DMS 273 treated with DMSO at 0.1 percent for 48 hours (cell line): ENCODE measurements at places on chromosomes 4 and X.

GRCh38 chrX:101416691-101417090, 8.7 kb downstream of the HNRNPH2 start:
- DNase-seq, result no peak

- DNase-seq, result no peak
These were observed 159.2 kb downstream of the SLC4A4 start for GRCh38 chr4:71498002-71498401.

- no peak for DNase-seq
These were observed 5.6 kb downstream of the ETDA start for GRCh38 chrX:135257469-135257868.

- DNase-seq, result no peak
These were observed 460.3 kb downstream of the GRXCR1 start for GRCh38 chr4:43352859-43353258.

- DNase-seq, result no peak
These were observed 238.4 kb upstream of the TEX13A start for GRCh38 chrX:105458846-105459245.

GRCh38 chr4:73690051-73690738, 50.2 kb upstream of the CXCL8 start:
- DNase-seq, result no peak

DNA sequence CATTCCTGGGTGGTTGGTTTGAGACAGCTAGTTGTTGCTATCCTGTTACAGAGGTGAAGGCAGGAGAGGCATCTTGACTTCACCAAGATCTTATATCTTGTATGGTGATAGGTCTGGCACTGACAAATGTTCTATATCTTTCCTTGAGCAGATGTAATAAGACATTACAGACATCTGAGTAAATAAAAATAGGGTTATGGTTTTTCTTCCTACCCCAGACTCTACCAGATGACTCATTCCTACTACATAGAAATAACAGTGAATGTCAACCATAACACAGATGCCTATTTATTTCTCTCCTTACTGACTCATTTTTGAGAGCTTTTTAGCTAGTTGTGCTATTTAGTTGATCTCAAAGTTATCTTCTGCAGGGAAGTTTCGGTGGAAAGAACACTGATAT, 21.9 kb downstream of the HNRNPH2 start:
- no peak for DNase-seq

- DNase-seq, result no peak
These were observed 84.5 kb upstream of the GPM6B start for GRCh38 chrX:13901354-13901753.

DNA sequence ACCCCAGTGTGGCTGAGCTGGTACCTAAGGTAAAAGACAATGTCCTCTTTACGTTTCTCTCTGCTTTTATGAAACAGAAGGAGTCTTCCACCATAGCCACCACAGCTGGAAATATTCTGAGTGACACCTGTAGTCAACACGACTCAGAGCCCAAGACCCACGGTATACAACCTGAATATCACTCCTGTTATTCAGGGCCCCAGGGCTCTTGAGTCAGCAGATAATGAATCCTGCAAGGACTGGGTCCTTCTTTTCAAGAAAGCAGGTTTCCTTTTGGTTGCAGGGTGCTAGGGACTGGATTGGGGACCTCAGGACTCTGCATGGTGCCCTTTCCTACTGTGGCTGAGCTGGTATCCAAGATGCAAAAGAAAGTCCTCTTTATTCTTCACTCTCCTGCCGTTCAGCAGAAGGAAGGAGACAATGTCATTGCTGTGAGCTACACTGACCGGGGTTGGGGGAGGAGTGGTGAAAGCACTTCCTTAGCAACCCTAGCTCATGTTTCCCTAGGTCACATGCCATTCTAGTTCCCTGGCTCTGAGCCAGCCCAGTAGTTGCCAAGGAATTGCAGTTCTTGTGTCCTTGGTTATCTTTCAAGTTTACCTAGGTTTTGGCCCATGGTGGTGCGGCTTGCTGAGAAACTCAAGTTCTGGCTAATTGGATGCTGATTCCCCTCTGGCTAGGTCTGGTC, 23.7 kb upstream of the UNC5C start:
- DNase-seq, result no peak

DNA sequence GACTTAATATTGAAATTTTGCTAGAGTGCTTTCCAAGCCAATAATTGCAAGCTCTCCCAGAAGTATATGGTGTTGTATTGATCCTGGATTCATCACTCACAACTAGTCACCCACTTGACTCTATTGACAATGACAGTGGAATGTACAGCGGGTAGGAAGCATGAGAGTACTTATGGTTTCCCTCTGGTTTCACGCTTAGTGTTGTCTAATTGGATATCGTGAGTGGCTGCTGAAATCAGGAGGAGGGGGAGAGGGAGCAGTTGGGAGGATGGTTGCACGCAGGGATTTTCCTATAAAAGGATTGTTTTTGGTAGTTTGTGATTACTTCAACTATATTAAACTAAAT, 1819.5 kb upstream of the TENM3 start:
- DNase-seq, result no peak

GRCh38 chr4:139943277-139943676, 210.7 kb downstream of the MAML3 start:
- no peak for DNase-seq

DNA sequence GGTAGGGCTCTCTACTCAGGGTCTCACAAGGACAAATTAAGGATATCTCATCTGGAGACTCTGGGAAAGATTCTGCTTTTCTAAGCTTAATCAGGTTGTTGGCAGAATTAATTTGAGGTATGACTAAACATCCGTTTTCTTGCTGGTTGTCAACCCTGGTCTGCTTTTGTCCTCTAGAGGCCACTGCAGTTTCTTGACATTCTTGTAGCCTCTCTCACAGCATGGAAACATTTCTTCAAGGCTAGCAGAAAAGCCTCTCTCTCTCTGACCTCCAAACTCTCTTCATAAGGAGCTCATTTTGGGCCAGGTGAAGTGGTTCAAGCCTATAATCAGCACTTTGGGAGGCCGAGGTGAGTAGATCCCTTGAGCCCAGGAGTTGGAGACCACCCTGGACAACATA, 749.5 kb upstream of the PCDH7 start:
- no peak for DNase-seq

DNA sequence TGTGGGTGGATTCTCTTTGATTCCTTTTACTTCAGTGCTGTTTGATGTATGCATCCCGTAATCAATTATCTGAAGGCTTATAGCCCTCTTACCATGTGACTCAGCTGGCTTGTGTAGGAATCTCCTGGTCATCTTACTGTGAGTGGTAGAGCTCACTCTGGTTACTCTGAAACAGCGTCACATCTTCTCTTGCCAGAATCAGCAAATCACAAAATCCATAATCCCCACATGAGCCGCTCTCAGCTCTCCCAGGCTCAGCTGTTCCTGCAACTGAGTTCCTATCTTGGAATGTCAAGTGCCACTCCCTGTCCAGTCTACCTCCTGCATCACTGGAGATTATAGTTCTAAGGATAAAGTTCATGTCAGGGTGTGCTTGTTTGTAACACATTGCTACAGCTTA, 278.0 kb downstream of the FBXO8 start:
- no peak for DNase-seq

DNA sequence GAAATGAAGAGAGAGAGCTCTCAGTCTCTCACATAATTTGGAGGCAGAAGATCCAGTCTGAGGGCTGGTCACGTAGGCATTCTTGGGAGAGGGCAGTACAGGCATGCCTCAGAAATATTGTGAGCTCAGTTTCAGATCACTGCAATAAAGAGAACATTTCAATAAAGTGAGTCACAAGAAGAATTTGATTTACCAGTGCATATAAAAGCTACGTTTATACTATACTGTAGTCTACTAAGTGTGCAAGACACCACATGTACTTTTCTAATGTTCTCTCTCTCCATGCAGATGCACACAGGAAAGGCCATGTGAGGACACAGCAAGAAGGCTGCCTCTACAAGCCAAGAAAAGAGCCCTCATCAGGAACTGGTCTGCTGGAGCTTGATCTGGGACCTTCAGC, 583.5 kb upstream of the FAT1 start:
- no peak for DNase-seq
